ENCODE measurements at places on chromosomes 7 and 10.

DNA sequence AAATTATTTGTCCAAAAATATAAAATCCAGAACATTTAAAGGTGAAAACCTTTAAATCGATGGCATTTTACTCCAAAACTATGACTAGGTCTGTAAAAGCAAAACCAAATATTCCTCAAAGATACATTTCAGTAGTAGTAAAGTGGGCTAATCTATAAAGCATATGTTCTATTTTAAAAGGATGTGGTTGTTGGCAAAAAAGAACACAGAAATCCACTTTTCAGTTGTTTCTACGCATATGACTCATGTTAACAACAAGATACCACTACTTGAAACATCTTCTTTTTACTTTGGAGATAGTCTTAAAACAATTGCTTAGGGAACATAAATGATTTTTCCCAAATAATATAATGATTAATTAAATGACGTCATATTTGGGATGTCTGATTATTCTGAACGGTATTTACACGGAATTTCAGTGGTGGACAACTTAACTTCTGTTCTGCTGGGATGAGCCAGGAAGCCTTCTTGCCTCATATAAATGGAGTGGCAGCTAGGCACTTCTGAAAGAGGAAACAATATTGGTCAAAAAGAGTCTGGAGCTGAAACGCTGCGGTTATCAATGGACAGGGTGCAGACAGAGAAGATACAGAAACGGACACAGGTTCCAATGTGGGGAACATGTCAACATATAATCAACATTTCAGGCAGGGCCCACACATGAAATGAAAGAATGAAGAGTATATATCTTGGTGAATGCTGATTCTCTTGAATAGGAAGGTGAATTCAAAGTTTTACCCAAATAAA is 78.5 kb downstream of the ETV1 start:
- no peak overlapping the region for H3K27ac ChIP-seq
- H3K36me3 ChIP-seq: no peaks in the 10 kb centered on the region
- no peak overlapping the region for H3K4me3 ChIP-seq
- no peaks in the 10 kb centered on the region for H3K27me3 ChIP-seq

DNA sequence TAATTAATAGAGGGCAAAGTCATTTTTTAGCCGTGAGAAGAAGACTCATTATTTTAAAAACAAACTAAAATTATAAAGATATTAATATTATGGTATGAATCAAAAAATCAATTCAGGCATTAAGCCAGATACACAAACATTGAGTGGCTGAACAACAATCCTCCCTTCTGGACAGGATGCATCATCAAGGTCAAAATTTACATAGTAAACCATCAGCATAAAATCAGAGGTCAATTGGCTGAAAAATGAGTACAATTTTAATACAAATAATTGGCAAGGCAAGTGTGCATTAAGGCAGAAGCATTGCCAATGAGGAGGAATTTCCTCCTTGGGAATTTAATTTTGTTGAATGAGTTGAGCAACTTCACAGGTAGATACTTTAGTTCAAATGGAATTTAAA is 108.2 kb downstream of the PCLO start:
- H3K4me3 ChIP-seq: no peak overlapping the region
- H3K36me3 ChIP-seq: no peaks in the 10 kb centered on the region
- H3K27me3 ChIP-seq: no peaks in the 10 kb centered on the region
- no peak for DNase-seq
- H3K4me1 ChIP-seq: peaks cover 2% of the 10 kb centered on the region

DNA sequence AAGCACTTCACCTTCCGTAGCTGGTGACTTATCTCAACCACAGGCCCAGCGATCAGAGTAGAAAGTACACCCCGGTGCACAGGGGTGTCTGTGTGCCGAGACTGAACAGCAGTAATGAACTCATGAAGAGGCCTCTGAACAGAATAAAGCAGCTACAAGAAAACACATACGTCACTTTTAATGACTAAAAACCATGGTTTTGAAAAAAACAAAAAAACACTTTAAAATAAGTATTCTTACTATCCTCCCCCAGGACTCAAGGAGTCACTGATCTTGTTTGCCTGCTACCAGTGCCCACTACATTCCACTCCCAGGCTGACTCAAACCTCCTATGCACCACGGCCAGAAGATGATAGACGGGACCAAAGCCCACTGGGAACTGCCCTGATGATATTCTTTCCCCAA is 53.8 kb downstream of the NCAPG2 start:
- DNase-seq: no peak
- H3K4me3 ChIP-seq: no peak overlapping the region
- no peaks in the 10 kb centered on the region for H3K4me1 ChIP-seq
- no peaks in the 10 kb centered on the region for H3K27me3 ChIP-seq

- peak overlapping the region; percentile 60 for H3K4me3 ChIP-seq
- H3K27me3 ChIP-seq: no peaks in the 10 kb centered on the region
- no peak overlapping the region for H3K27ac ChIP-seq
- no peaks in the 10 kb centered on the region for H3K36me3 ChIP-seq
- DNase-seq: no peak
These were observed 51.9 kb downstream of the DDC start for GRCh38 chr7:50513166-50513871.

GRCh38 chr7:129401967-129402860 is 32.0 kb upstream of the STRIP2 start:
- H3K4me1 ChIP-seq: no peaks in the 10 kb centered on the region
- H3K27me3 ChIP-seq: no peaks in the 10 kb centered on the region
- H3K4me3 ChIP-seq: no peak overlapping the region
- H3K27ac ChIP-seq: no peak overlapping the region
- H3K36me3 ChIP-seq: peaks cover 7% of the 10 kb centered on the region

Data from endodermal cell (in vitro differentiated cells).